ENCODE measurements at places on chromosomes 12 and 14.

- no peak for DNase-seq
These were observed 134.8 kb downstream of the ZFP36L1 start for GRCh38 chr14:68658029-68658509.

DNA sequence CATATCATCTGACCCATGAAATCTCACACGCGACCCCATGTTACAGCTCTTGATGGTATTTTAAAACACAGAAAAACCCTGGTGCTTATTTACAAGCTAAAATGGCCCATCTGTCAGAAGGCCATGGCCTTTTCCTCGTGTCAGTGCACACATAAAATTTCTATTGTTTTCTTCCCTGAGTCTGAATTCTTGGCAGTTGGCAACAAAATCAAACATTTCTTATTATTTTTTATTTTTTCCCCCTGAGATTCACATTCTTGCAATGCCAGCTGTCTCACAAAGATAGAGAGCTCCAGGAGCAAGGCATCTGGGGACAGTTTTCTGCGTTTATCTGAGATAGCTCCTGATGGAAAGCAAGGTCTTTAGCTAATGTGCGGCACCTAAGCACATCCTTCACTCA is 818.1 kb upstream of the TMEM132C start:
- DNase-seq = no peak

- no peak for DNase-seq
These were observed 23.3 kb downstream of the BMAL2 start for GRCh38 chr12:27355979-27356378.

DNA sequence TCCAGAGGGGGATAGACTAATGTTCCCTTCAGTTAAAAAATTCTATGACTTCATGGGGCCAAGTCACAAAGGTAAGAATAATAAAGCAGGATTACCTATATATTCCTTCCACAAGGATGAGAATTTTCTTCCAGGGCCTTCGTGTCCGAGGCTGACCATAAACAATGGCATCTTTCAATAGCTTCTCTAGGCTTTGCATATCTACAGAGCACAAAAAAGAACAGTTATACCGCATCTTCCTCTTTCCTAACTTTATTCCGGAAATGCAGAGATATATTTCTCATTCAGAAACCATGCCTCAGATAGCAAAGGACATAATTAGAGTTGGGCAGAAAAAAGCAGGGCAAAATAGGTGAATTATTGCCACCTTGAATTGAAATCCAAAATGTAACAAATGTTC is 58.3 kb upstream of the ISM2 start:
- DNase-seq = no peak

GRCh38 chr14:44732144-44732543 is 225.1 kb upstream of the FSCB start:
- DNase-seq = no peak

DNA sequence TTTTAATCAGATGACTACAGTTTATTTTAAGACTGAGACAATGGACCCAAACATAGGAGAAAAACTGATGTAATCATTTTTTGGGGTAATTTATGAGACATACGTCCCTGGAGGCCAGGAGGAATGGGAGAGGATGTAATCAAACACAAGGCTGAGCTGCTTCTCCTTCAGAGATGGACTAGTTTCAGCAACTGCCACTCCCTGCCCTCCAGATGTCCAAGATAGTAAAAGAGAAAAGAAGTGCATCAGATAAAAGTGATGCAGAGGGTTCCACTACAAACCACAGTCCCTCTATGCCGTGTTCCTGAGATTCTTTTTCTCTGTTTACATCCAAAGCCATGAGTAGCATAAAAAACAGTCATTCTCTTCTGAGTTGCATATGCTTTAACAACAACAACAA is 101.1 kb downstream of the DACT1 start:
- DNase-seq = no peak

DNA sequence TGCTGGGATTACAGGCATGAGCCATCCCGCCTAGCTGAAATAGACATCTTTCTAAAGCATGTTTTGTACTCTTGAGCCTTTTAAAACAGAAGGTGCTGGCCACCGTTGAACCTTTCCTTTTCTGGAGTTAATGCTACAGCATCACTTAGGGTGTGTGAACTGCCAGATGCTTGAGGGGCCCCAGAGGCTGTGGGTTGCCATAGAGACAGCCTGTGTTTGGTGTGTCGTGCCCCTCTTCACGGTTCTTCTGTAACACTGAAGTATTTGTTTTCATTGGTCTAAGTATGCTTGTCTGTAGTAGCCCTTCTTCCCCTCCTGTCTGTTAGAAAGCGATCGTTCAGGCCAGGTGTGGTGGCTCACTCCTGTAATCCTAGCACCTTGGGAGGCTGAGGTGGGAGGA is 30.8 kb downstream of the PLEKHG3 start:
- DNase-seq = no peak

DNA sequence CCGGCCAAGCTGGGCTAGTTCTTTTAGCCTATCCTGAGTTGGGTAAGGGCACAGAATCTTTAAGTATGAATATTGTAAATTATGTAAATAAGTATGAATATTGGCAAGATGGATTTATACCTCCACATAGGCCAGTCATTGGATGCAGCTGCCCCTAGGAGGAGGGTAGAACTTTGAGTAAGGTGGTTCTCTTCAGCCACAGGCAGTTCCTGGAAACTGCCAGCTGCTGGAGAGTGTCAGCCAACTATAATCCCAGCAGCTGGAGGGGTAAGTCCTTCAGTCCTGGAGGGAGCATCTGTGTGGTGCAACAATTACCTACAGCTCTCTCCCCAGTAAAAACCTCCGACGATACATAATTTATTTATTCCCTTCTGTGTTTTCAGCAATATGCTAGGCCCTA is 65.8 kb upstream of the TMPO start:
- DNase-seq = no peak

DNA sequence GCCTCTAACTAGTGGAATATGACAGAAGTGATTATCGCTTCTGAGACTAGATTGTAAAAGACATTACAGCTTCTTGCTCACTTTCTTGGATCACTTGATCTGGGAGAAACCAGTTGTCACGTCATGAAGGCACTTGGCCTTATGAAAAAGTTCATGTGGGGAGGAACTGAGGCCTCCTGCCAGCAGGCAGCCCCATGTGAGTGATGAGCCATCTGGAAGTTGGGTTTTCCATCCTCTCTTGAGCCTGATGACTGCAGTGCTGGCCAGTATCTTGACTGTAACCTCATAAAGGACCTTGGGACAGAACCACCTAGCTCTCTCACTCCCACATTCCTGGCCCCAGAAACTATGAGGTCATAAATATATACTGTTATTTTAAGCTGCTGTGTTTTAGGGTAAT is 28.0 kb downstream of the TTLL5 start:
- DNase-seq = no peak

GRCh38 chr12:119669744-119670472 is 2.0 kb downstream of the PRKAB1 start:
- DNase-seq = no peak

- no peak for DNase-seq
These were observed 46.9 kb upstream of the CAND1 start for GRCh38 chr12:67222302-67222701.

DNA sequence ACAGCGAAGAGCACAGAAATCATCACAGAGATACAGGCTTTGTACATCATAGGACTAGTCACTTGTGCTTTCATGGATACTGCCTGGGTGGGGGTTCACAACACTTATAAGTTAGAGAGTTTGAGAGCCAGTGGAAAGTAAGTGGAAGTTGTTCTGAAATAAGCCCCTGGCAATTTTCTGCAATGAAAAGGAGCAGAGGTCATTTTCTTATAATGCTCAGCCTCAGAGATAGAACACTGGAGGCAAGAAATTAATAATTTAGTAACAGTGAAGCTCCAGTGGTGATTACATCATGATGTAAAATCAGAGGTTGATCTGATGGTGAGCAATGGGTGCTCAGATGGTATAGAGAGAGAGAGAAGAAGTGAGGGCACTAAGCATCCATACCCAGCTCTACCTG is 5.8 kb downstream of the KRT6A start:
- no peak for DNase-seq

- peak; percentile 30 for DNase-seq
These were observed 7.7 kb downstream of the PPP1R3E start for GRCh38 chr14:23294734-23295561.

DNA sequence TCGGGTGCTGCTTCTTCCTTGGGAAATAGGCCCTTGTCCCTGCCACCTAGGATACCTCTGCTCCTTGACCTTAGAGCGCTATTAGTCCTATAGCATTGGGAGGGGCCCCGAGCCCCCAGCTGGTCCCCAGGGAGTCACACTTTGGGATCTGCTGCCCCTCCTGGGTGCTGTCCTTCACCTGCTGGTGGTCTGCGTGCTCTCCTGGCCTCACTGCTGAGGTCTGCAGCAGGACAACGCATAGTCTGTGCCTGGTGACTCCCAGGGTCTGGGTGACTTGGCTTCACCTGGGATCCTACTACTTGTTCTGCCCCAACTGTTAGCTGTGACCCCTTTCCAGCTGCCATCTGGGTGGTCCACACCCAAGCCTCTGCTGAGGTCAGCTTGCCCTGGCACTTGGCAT is 8.8 kb downstream of the TCL1B start:
- no peak for DNase-seq

DNA sequence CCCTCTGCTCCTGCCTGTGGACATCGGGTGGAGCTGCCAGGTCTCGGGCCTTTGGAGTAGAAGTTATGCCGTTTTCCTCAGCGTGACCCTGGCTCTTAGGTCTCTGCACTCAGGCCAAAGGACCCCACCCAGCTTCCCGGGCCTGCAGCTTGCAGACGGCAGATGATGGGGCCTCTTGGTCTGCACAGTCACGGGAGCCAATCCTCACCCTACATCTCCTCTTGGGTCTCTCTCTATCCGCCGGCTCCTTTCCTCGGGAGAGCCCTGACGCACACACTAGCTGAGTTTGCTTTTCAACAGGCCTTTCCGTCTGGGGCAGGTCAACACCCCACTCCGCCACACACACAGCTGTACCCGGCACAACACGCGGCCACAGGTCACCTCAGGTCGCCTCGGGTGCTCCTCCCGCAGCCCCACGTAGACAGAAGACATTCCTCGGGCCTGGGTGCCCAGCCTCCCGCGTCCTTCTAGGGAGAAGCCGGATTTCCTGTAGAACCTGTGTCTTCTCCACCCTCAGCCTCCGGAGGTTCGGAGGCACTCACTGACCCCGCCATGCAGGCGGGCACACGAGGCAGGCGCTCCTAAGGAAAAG is 9.9 kb downstream of the GALNT9 start:
- DNase-seq = no peak

- no peak for DNase-seq
These were observed 285.5 kb upstream of the SFSWAP start for GRCh38 chr12:131425112-131426075.

GRCh38 chr14:84891404-84891803 is 638.5 kb upstream of the FLRT2 start:
- DNase-seq = no peak

- DNase-seq = no peak
These were observed 169.6 kb downstream of the ZFP36L1 start for GRCh38 chr14:68623307-68623706.

- no peak for DNase-seq
These were observed 1027.2 kb upstream of the TMEM132C start for GRCh38 chr12:127239781-127240180.

- no peak for DNase-seq
These were observed 219.1 kb downstream of the SLC41A2 start for GRCh38 chr12:104738776-104739642.

DNA sequence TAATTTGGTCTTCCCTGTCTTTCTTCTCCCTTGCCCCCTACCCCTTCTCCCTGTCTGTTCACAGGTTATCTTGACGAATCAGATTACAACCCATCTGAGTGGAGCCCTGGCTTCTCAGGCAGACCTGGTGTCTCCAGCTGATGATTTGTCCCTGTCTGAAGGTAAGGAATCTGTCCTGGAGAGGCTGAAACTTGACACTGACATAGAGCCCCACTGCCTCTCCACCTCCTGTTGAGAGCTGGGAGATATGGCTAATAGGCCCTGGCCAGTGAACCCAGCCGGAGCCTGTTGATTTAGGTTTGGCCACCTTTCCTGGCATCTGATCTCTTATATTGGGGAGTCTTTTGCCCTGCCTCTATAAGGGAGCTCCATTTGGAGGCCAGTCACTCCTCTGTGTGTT is 472.2 kb downstream of the RAD51B start:
- no peak for DNase-seq

DNA sequence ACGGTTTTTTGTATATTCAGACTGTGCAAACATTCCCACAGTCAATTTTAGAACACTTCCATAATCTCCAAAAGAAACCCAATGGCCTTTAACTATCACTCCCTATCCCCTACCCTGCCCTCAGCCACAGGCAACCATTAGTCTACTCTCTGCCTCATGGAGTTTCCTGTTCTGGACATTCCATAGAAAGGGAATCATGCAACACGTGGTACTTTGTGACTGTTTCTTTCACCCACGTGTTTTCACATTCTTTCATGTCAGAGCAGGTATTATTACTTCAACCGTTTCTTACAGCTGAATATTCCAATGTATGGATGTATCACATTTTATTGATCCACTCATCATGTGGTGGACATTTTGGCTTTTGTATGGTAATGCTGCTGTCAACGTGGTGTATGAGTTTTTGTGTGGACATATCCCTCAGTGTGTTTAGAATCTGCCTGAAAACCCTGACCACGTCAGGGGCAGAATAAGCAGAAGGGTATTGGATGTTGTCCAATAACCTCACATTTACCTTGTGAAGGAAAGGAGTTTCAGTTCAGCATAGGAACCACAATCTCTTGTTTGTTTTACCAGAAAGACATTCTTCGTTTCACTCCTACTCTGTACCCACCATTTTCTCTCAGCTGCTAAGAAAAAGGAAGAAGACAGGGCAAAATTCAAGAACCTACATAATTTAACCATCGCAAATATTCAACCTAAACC is 107.5 kb upstream of the DYRK2 start:
- DNase-seq = no peak

DNA sequence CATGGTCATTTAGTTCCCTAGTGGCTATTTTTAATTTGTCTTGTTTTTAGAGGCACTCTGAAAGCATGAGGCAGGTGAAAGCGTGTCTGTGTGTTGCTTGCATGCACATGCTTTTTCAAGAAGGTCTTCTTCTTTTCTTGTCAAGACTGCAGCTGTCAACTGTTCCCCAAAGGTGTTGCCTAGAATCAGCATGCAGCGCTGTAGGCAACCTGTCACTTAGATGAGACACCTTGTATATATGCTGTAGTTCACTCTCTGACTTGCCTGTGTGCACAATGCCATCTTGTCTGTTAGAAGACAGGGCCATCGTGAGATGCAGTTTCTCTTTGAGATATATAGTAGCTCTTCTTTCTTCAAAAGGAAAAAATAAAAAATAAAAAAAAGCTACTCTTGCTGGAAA is 885.7 kb downstream of the DIO2 start:
- no peak for DNase-seq

GRCh38 chr12:130073721-130074120 is 88.5 kb upstream of the FZD10 start:
- DNase-seq = no peak

GRCh38 chr12:65923228-65923627 is 98.9 kb downstream of the HMGA2 start:
- DNase-seq = no peak

GRCh38 chr12:54385251-54385914 is 850 bp upstream of the ZNF385A start:
- DNase-seq = no peak

- DNase-seq = no peak
These were observed 6.9 kb downstream of the MLEC start for GRCh38 chr12:120693848-120694247.

- DNase-seq = no peak
These were observed 36.5 kb downstream of the SSH1 start for GRCh38 chr12:108820707-108821406.

- no peak for DNase-seq
These were observed 416.6 kb downstream of the AEBP2 start for GRCh38 chr12:19855851-19856250.

All from T-helper 22 cell (primary cell).